Forelimb muscle (tissue), 1 donor: ENCODE measurements at places on chromosomes 2 and 18. TPM values are rescaled to one million over a fixed set of nuclear protein-coding genes. Genes with fewer than 3 reads are reported as not detected.

DNA sequence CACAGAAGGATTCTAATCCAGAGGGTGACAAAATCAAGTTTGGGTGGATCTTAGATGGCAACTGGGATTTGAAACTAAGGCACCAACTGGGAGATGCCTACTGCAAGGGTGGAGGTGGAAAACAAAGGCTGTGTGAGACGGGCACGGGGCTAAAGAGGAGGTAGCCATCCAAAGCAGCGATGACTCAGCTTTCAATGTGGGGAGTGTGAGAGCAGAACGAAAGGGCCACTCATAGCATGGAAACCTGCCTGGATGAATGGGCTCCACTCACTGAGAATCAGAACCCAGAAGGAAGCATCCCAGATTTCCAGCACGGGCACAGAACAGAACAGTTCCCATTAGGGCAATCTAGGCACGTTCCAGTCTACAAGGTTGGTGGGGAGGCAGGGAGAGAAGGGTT, 159.5 kb downstream of the COL4A4 start:
- no peak for DNase-seq

DNA sequence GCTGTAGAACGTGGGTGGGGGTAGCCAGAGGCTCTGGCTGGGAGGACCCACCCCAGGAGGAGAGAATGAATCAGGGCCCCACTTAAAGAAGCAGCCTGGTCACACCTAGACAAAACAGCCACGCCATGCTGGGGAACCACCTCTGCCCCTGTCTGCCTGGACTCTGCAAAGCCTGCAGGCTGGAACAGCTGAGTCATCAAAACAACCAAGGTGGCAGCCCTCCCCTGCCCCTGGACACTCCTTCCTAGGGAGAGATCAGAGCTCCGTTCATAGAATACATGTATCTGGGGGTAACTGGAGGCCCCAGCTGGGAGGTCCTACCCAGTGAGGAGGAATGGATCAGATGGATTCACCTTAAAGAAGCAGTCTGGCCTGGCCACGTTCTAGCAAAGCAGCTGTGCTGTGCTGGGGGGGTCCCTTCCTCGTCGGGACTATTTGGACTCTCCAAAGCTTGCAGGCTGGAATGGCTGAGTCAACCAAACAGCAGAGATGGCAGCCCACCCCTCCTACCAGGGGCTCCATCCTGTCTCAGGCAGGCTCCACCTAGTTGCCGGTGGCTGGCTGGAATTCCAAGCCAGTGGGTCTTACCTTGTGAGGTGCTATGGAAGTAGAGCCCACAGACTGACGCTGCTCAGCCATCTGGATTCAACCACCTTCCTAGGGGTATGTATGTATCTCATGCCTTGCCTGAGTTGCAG, 50.5 kb upstream of the NT5C1B start:
- no peak for DNase-seq

- peak; percentile 66 for DNase-seq
Measured at GRCh38 chr2:123540291-123540690, 484.8 kb upstream of the CNTNAP5 start.

DNA sequence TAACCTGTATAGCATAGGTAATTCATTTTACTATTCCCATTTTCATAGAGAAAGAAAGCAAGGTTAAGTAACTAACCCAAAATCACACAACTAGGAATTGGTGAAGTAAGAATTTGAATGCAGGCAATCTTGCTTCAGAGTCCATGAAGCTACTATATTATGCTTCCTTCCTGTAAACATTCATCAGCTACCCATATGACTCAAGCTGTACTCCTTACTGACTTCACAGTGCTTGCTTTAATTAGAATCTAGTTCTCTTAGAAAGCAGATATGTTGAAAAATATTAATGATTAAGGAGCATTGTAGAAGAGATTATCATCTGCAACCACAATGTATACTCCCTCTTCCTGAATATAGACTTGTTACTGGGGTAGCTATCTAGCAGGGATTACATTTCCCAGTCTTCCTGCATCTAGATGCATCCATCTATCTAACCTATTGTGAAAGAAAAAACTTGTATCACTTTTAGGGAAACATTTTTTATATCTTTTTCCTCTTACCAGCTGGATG, 961.6 kb upstream of the CHAC2 start:
- DNase-seq: no peak

The TUBB6 gene
- polyA plus RNA-seq: 224 TPM

The RNF125 gene
- polyA plus RNA-seq: 10.7 TPM

- DNase-seq: no peak
Measured at GRCh38 chr18:12857991-12858544, 26.0 kb downstream of the PTPN2 start.
